CD4-positive, alpha-beta T cell treated with Interleukin-10 for 1 hour (primary cell): ENCODE measurements at places on chromosomes 6 and 20.

- no peak for DNase-seq
These were observed at the start of gene GPR31 for GRCh38 chr6:167157863-167158262. Gene GPR31, minus strand, starts transcription at chr6:167157980. Its CDS starts 149 bp downstream, at chr6:167157831.

GRCh38 chr6:71299541-71300470 is 11.2 kb downstream of the OGFRL1 start:
- no peak for DNase-seq

DNA sequence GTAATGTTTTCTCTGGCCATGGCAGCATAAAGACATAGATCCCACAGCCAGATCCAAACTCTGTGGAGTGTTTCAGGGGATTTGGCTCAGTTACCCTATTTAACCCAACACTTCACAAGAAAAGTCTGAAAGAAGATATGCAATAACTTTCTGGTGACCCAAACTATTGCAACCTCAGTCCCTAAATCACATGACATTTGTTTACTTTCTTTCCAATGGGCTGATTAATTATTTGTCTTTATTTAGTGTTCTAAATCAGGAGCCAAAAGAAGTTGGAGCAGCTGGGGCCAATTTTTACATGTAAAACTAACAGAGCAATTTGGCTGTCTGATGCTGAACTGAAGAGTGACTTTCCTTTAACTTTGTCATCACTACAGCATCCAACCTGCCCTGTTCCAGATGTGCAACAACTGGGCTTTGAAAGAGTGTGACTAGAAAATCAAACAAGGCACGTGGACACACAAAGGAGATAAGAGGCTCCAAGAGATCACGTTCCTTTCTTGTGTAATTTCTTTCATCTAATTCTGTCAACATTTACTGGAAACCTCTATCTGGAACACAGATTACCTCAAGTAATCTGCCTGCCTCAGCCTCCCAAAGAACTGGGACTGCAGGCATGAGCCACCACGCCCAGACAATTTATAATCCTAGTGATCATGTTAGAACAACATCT is 90.8 kb downstream of the TRMT11 start:
- no peak for DNase-seq

- no peak for DNase-seq
These were observed 164.5 kb downstream of the ERMARD start for GRCh38 chr6:169915769-169916550.

GRCh38 chr20:2208897-2209296 is 86.9 kb upstream of the TGM3 start:
- no peak for DNase-seq

DNA sequence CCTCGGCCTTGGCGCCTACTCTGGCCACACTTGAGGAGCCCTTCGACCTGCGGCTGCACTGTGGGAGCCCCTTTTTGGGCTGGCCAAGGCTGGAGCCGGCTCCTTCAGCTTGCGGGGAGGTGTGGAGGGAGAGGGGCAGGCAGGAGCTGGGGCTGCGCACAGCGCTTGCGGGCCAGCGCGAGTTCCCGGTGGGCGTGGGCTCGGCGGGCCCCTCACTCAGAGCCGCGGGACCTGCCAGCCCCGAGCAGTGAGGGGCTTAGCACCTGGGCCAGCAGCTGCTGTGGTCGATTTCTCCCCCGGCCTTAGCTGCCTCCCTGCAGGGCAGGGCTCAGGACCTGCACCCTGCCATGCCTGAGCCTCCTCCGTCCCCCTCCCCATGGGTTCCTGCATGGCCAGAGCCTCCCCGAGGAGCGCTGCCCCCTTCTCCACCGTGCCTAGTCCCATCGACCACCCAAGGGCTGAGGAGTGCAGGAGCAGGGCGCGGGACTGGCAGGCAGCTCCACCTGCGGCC is 136.8 kb downstream of the EPHA7 start:
- no peak for DNase-seq

- peak; percentile 51 for DNase-seq
These were observed 106.5 kb downstream of the ATP9A start for GRCh38 chr20:51661609-51662178.
